ENCODE measurements at places on chromosomes 4 and X.

GRCh38 chrX:98939456-98939855, 1470.6 kb downstream of the PCDH19 start:
- no peak for DNase-seq

GRCh38 chr4:8427761-8428287, 12.7 kb downstream of the ACOX3 start:
- DNase-seq: no peak

GRCh38 chrX:114709406-114709805, 125.5 kb downstream of the HTR2C start:
- no peak for DNase-seq

DNA sequence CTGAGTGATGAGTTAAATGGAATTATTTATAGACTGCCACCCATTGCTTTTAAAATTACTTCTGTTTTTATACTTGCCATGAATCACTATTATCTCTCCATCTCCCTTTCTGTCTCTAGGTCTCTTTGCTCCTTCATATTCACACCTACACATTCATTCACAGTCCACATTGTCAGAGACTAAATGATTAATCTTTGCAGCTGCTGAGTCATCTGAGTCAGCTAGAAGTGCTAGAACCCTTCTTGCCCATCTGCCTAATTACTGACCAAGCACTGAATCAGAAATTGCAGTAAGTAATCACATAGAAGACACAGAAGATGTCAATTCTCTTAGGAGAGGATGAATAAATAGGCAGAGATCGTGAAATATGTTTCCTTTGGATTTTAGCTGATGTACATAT, 31.6 kb upstream of the RPS6KA6 start:
- no peak for DNase-seq

GRCh38 chrX:7146020-7146702, 1.4 kb upstream of the STS start:
- DNase-seq: no peak

DNA sequence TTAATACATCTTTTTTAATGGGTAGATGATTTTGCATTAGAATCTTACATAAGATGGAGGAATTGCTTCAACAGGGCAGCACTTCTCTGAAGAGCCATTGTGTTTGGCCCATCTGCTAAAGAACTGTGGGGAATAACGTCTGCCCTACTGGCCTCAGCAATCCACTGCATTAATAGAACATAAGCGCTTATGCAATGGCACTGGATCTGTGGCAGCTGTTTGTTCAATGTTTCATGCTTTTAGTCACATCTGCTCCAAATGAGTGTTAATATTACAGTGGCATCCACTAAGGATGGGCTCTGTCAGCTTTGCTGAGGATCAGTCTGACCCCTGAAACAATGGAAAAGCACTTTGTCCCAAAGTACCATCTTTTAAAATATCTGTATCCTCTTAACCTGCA, 279.0 kb upstream of the GK2 start:
- no peak for DNase-seq

GRCh38 chr4:29052266-29052665, 1667.9 kb upstream of the PCDH7 start:
- DNase-seq: no peak

DNA sequence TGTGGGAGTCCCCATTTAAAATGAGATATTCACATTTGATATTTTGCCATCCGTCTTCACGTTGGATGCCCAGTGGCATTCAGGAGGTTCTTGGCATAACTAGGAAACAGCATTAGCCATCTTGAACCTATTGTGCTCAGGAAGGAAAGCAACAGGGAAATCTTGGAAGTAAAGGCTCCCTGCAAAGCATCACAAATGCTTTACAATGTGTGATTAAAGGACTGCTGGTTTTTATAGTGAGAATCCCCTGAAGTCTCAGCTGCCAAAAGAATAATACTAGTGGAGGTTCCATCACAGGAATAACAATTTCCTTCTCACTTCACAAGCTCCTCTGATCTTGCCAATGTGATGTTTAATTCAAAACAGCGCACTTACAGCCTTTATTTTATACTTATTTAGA, 49.7 kb upstream of the NPNT start:
- no peak for DNase-seq

DNA sequence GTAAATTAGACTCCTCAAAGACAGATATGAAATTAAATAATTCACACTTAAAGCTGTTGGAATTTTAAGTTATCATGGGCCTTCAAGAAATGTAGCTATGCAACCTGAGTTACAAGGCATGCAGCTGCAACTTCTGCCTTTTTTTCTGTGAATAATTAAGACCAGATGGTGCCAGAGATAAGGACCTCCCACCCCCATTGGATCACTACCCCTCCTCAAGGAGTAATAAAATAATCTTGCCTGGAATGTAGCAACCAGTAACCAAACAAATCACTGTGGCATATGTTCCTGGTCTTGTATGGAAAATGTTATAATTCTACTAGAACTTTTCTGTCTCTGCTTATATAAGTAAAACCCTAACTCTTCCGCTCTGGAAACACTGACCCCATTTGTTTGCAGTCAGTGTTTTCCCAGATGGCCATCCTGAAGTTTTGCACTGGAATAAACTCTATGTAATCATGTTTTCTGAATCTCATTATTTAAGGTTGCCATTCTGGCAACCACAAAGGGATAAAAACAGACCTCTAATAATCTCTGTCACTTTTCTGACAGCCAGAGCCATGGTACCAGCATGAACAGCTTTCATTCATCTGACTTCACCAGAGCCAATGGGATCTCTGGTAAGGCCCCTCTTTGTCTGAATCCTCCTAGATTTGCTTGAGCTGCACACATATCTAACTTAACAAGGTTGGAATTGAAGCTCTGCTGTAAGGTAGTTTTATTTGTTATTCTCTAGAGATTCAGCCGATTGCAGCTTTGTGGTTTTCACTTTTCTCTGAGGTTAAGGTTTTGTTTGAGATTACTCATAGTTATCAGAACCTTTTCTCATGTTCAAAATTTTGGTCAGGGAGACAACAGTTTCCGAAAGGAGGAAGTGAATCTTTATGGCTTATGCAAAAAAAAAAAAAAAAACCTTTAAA, 274.6 kb downstream of the NAF1 start:
- no peak for DNase-seq

GRCh38 chr4:2842687-2843262, 869 bp upstream of the ADD1 start:
- no peak for DNase-seq

DNA sequence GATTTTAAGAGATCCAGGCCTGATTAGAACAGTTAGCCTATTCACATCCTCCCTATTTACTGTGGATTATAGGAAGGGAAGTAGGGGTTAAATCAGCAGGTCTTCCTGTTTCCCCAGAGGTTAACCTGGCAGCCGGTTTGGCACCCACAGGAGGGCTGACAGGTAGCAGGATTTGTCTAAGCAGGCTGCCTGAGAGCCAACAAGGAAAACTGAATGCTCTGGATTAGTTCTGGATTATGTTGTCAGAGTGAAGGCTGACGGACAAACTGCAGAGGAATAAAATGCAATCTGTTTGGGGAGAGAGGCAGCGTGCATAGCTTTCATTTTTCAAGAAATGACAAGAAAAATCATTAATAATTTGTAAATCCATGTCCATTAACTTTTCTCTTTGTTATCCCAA, 397.1 kb upstream of the FAM241A start:
- DNase-seq: no peak

- DNase-seq: no peak
Observed at GRCh38 chrX:4151798-4152197, 438.3 kb upstream of the PRKX start.

DNA sequence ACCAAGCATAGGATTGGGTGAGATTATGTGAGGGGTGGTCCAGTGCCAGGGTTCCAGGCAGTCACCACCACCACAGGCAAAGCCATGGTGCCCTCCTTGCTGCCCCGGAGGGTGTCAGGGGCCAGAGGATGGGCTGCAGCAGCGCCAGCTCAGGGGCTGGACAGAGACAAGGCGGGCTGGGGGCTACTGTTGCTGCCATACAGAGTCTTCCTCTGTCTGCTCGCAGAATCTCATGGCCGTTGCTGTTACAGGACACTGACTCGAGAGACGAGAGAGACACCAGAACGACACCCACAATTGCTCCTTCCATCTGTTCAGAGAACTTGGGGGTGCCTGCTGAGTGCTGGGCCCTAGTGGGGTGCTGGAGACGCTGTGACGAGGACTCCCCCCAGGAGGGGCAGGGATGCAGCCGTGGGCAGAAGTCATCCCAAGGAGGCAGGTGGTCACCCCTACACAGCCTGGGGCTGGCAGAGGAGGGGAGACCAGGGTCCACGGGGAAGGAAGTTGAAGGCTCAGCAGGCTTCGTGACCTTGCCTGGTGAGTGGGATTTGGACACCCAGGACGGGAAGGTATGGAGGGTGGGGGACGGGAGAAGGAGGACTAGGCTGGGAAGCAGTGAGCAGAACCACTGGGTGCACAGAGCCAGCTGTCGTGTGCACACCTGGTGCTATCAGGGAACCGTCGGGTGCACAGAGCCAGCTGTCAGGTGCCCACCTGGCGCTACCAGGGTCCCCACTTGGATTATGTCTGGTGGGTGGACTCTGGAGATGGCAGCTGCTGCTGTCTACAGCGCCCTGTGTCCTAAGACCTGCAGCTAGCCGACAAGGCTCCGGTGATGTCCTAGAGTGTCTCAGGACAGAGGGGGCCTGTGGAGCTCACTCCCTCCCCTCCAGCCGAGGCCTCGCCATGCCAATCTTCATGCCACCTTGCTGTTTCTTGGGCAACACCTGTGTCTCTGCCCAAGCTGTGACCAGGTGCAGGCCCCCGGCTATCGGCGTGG, 43.9 kb upstream of the HMX1 start:
- no peak for DNase-seq

- DNase-seq: no peak
Observed at GRCh38 chr4:151658959-151659600, 101.7 kb downstream of the GATB start.

GRCh38 chrX:106802063-106802387, 448 bp upstream of the TBC1D8B start:
- DNase-seq: no peak

DNA sequence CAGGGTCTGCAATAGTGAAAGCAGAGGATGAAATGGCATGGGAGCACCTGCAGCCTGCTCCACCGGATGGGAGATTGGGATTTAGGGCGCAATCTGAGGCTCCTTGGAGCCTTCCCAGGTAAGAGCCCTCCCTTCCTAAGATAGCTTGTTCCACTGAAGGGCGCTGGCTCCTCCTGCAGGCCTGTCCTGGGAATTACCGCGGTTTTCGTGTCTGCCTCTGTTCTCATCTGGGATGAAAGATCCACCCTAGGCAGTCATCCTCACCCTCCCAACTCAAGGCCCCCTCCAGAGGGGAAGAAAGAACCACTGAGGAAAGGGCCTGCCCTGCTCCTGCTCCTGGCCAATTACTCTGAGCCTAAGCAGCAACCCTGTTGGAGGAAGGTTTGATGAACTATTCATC, 547.5 kb downstream of the SMARCA1 start:
- no peak for DNase-seq

GRCh38 chrX:151697522-151697921, 2.3 kb downstream of the PRRG3 start:
- DNase-seq: no peak

GRCh38 chr4:82951196-82951595, 50.7 kb downstream of the THAP9 start:
- DNase-seq: no peak

- DNase-seq: no peak
Observed at GRCh38 chr4:24855741-24856140, 57.1 kb downstream of the CCDC149 start.

DNA sequence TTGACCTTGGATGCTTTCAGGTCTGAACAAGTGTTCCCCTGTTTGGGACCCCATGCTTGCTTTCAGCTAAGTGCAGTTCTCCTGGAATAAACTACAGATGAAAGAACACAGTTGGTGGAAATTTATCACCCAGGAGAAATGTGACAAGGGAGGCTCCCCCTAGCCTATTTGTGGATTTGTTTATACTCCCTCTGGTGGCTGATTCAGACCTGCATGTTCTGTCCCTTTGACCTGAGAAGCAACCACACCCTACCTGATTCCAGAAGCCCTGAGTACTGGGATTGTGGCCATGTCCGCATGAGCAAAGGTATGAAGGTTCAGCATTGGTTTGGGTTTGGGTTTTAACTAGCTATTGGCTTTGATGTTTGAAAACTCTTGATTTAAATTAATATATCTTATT, 440.9 kb downstream of the MID1IP1 start:
- no peak for DNase-seq

DNA sequence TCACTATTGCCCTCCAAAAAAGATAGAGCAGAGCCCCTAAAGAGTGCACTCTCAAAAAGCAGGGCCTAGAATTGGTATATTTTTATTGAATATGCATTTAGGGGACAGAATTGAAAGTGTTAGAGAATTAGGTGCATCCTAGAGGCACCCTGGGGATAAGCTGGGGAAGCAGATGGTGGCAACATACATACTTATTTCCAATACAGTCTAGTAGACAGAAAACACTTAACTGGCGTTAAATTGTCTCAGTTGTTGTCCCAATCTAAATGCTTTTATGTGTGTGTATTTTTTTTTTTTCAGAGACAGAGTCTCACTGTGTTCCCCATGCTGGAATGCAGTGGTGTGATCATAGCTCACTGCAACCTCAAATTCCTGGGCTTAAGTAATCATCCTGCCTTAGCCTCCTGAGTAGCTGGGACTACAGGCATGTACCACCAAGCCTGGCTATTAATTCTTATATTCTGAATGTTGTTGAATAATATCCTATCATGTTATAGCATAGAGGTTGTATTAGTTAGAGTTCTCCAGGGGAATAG, 481.8 kb downstream of the GRXCR1 start:
- DNase-seq: no peak

DNA sequence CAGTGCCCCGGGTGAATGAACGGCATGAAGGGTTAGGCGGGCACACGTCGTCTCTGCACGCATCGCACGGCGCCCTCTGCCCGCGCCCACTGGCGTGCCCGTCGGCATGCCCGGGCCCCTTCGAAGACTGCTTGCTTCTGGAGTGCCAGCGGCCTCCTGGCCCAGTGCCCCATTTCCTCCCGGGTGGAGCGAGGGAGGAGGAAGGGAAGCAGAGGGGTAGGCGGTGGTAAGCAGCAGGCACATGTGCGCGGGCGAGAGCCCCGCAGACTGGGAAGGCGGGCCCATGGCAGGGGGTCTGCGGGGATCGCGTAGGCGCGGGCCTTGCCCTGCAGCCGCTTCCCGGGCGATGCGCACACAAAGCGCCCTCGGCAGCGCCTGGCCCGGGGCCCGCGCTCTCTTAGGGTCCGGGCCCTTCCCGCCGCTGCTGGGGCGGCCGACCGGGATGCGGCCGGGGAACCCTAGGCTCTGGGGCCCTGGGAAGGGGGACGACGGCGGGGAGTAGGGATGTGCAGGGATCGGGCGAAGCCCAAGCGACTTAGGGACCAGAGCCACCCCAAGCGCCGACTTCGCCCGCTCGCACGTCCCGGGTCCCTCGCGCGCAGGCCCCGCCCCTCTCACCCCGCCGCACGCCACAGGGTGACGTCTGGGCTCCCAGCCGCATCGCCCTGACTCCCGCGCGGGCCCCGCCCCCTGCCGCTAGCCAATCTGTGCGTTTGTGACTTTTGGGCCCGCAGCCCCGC, 866 bp upstream of the EMD start:
- no peak for DNase-seq

GRCh38 chrX:100946299-100946927, 17.7 kb upstream of the XKRX start:
- no peak for DNase-seq

- no peak for DNase-seq
Observed at GRCh38 chrX:123860983-123861382, 1.1 kb downstream of the XIAP start.

- DNase-seq: no peak
Observed at GRCh38 chrX:133215017-133215416, 3.1 kb downstream of the TFDP3 start.

GRCh38 chr4:5112333-5113095, 61.2 kb downstream of the STK32B start:
- DNase-seq: no peak
